ENCODE measurements at places on chromosomes 11 and 22. TPM values are rescaled to one million over a fixed set of nuclear protein-coding genes. Genes with fewer than 3 reads are reported as not detected.

Gene SYCE3
- total RNA-seq = not detected

Gene KRTAP5-8
- total RNA-seq = not detected

Gene MRPL48
- 13.3 TPM for total RNA-seq

Gene NAV2
- total RNA-seq = 14.1 TPM
